Myocyte (in vitro differentiated cells): ENCODE measurements at places on chromosomes 1 and 21.

DNA sequence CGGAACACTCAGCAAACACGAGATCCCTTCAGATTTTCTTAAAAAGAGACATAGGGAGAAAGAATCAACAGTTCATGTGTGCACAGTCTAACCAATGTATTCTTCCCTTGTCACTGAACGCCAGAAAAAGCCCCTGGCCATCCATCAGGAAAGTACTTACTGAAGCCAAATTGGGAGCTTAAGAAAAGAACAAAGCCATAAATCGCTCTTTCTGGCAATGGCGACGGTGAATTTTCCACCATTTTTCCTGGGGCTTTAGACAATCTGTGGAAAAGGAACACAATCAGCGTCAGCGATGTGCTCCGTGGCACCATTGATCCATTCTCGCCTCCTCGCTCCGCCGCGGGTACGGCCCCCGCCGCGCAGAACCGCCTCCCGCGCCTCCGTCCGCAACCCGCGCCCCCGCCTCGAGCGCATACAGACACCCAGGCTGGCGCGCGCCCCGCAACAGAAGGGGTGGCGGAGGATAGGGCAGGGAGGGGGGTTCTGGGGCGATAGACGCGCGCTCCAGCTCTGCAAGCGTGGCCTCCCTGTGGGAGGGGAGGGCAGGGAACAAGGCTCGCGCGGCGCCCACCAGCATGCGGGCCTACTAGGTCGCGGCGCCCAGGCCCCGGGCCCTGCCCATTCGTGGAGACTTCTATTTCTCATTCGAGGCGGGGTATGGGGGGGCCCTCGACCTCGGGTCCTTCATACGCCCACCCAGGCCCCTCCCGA, 440 bp downstream of the PIGP start:
- DNase-seq, result peak; percentile 88

DNA sequence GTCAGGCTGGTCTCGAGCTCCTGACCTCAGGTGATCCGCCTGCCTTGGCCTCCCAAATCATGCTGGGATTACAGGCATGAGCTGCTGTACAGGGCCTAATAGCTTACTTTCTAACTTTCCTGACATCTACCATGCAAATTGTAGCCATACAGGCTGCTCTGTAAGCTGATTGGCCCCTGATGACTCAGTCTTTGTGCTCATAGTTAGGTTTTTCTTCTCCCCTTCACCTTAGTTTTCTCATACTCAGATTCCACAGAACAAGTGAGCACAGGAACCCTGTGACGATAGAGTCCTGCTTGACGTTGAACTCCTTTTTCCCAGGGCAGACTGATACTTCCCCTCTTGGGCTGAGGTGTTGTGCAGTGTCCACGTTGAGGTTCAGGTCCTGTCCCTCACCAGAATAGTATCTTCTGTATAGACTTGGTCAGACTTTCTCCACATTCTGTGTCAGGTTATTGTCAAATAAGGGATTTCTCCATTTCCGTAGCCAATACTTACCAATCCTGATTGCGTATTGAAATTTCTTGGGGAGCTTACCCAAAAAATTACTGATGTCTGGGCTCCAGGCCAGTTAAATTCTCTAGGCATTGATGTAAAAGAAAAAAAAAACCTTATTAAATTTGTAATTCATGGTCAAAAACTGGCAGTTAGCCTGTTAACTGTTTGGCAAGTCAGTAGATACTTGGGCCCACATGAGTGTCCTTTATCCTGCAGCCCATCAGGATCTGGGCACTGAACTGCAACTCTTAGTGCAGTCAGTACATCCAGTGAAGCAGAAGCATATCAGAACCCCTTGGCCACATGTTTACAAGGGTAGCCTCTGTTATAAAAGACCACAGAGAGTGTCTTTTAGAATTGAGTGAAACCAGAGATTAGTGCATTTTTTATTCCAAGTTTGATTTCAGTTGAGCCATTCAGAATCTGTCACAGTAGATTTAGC, 118.2 kb downstream of the DYRK1A start:
- no peak for DNase-seq

DNA sequence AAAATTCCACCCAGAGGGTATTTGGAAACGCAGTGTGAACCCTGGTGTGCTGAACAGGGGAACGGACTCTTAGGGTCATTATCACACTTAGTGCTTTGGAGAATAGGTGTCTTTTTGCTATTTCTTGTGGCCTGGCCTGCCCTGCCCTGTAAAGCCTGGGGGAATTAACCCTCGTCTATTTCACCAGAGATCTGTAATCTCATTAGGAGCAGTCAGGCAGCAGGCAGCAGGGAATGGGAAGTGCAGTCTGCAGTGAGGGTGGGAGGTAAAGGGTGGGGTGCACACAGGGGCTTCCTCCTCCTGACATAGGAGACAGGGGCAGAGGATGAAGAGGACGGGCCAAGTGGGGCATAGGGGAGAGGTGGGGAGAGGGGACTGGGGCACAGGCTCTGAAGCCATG, 1.1 kb upstream of the SLC1A7 start:
- no peak for DNase-seq

- DNase-seq, result no peak
Observed at GRCh38 chr21:42084079-42084478, 13.0 kb downstream of the UMODL1 start.

- DNase-seq, result no peak
Observed at GRCh38 chr1:232443372-232443771, 186.6 kb downstream of the SIPA1L2 start.

DNA sequence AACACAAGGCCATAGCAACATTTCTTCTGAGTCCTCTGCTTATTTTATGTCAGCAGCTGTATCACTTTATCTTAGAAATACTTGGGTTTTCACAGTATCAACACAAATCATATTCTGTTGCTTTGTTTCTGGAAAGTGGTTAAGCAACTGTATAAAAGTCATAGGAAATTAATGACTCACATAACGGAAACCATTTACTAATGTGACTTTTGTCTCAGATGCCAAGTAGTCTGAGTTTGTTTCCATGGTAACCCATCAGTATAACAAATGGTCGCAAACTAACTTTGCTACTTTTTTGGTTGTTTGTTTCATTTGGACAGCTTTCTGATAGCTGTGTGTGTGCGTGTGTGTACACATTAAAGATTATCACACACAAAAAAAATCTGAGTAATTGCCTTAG, 31.1 kb downstream of the EEIG2 start:
- peak; percentile 75 for DNase-seq

DNA sequence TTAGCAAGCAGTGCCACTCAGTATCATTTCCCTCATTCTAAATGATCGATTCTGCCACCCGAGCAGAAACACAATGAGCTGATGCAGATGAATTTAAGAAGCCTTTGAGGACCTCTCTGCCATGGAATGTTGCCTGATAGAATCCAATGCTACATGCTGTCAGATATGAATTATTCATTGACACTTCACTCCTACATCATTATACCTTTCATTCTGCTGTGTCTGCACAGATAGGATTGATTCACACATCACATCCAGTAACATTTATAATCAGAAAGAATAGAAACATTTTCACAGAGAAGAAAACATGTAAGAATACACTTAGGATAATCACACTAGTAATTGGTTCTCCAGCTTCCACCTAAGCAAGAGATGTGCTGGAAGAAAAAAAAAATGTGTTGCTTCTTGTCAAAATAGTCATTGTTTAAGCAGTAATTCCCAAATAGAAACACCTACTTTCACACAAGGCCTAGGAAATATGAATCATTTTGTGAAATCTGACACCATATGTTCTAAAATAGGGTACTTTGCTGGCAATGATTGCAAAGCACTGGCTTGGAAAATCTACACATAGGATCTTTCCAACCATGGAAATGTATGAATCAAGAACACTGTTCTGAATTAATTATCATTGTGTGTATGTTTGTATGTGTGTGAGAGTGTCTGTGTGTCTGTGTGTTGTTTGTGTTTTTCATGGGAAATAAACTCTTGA, 110.1 kb downstream of the GRIK1 start:
- peak; percentile 8 for DNase-seq

DNA sequence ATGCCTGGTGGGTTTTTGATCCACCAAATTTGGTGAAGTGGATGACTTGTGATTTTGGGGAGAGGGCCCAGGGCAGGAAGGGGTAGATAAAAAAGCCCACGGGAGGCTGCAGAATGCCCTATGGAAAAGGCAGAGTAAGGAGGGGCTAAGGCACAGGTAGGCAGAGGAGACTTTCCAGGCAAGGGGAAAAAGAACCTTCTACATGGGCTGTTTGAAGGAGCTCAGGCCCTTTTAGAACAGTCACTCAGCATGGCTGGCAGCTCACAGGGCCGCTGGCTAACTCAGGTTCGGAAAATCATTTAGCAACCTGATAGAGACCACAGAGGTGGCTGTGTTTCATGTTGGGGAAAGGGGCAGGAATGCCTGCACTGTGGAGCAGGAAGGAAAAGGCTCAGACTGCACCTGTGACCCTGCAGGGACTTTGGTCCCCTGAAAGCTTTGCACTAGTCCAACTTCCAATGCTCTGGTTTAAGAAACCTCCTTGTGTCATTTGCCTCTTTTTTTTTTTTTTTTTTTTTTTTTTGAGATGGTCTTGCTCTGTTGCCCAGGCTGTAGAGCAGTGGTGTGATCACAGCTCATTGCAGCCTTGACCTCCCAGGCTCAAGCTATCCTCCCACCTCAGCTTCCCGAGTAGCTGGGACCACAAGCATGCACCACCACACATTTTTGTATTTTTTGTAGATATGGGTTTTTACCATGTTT, 58.5 kb upstream of the ENAH start:
- DNase-seq, result no peak

DNA sequence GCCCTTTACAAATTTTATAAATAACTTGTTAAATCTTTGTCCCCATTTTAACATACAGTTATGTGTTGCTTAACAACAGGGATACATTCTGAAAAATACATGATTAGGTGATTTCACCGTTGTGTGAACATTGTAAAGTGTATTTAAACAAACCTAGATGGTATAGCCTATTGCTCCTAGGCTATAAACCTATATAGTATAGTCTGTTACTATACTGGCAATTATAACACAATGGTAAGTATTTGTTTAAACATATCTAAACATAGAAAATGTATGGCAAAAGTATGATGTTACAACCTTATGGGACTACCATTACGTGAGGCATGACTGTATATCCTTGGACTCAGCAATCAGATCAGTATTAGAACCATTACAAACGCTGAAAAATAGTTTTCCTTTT, 36.6 kb downstream of the GATAD2B start:
- no peak for DNase-seq

GRCh38 chr1:202953392-202953791, 4.7 kb downstream of the ADIPOR1 start:
- no peak for DNase-seq

DNA sequence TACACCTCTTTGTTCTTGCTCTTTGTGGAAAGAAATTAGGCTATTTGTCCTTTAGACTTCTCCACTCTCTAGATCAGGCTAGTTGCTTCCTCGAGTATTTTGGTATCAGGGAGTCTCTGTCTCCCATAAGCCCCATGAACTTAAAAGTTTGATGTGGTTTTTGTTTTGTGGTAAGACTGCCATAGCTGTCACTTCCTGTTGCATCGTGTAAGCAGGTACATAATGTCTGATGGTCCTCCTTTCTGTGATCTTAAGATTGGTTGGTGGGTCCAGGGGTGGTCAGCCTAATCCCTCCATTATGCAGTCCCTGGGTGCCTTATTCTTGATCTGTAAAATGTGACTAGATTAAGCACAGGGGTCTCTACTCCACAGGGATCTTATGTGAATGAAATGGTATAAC, 23.1 kb downstream of the CD53 start:
- no peak for DNase-seq

GRCh38 chr1:168918860-168919741, 187.4 kb upstream of the ATP1B1 start:
- DNase-seq, result no peak

- peak; percentile 41 for DNase-seq
Observed at GRCh38 chr1:235326719-235327558, 1.0 kb downstream of the ARID4B start.

DNA sequence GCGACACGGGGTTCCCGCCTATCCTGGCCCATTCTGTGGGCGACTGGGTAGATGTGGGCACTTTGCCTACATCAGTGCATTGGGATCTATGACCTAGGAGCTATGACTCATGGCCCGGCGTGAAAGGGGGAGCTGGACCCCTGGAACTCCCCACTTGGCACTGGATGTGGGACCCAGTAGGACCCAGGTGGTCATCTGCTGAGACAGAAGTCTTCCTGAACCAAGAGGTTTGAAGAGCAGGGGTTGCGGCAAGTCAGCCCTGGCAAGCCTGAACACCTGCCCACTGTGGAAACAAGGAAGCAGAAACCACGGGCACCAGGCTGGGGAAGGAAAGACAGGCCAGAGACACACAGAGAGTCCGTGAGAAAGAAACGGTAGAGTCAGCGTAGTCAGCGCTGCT, 656.7 kb downstream of the AJAP1 start:
- no peak for DNase-seq

DNA sequence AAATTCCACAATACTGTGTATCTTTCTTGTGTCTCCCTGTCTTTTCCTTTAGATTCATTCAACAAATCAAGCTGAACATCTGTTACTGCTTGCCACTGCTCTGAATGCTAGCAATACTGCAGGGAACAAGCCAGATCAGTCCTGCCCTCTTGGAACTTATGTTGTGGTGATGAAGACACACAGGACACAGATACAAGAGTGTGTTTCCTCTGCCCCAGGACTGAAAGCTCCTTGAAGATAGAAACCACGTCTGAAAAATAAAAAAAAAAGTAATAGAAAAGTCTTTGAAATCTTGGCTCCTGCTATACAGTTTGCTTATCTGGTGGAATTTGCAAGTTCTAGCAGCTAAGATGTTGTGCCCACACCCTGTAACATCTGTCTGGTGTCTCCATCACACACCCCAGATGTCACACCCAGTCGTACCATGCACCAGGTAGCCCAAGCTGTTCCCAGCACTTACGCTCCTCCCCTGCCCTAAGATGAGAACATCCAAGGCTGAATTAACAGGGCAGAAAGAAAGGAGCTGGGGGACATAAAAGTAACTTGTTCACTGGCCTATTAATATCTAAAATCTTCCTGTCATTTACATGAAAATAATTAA, 80.2 kb upstream of the GALNT2 start:
- no peak for DNase-seq

- DNase-seq, result peak; percentile 20
Observed at GRCh38 chr1:202806845-202807450, 1.3 kb downstream of the KDM5B start.

DNA sequence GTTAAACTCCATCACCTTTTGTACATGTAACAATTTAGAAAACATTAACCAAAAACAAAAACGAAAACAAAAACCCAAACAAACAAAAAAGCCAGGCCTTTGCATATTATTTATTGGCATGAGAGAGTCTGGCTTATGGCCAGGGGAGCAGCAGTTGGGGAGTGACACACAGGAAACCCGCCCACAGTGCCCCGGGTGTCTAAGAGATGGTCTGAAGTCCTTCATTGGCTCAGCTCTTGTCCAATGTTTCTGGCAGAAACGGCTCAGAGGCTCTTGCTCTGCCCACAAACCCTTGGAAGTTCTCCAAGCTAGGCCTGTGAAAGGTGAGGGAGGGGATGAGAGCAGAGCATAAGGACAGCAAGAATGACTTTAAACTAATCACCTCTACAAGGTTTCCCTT, 131.5 kb downstream of the CNIH3 start:
- DNase-seq, result peak; percentile 52

- DNase-seq, result peak; percentile 49
Observed at GRCh38 chr1:43232482-43232881, 37.3 kb upstream of the TMEM125 start.
